Stimulated activated CD4-positive, alpha-beta T cell treated with anti-CD3 and anti-CD28 coated beads, Interleukin-12 subunit alpha, Interleukin-12 subunit beta, amount 100 ng/mL, for 24 hours (primary cell): ENCODE measurements at places on chromosomes 3 and 15.

DNA sequence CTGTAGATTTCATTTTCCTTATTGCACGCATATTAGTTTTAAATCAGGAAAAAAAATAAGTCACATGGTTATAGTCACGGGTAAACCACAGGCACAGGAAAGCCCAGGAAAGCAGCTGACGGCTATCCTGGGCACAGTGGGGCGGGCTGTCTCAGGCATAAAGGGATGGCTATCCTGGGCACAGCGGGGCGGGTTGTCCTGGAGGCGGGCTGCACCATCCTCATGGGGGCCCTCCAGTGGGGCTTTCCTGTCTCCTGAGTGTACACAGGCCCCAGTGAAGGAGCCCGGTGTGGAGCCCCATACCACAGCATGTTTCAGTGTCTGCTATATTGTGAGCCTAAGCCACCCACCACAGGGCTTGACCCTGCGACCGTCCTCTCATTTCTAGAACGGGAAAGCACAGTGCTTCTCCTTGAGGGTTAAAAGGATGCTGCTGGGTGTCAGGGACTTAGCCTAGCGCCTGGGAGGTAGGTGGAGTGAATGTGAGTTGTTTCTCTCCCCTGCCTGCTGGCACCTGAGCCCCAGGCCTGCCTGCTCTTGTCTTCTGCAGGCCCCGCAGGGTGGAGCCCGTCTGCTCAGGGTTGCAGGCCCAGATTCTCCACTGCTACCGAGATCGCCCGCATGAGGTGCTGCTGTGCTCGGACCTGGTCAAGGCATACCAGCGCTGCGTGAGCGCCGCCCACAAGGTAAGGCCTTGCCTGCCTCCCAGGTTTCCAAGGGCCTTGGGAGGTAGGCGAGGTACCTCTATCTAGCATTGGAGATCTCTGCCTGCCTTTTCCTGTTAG lies 25.9 kb upstream of the PLXNA1 start:
- DNase-seq, result no peak

DNA sequence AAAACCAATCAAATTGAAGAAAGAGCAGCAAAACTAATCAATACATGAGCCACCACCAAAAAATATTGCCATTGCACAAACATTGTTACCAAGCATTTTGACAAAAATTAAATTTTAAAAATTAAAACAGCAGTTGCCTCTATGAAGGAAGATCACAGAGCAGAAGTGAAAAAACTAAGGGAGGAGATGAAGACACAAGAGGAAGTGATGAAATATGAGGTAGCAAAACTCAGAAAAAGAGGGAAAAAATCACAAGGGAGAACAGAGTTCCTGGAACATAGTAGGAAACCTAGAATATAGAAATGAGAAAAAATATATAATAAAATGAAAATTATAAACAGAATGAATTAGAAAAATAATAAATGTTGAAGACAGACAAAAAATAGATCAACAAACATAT lies 7.3 kb upstream of the SERPINI2 start:
- DNase-seq, result no peak

DNA sequence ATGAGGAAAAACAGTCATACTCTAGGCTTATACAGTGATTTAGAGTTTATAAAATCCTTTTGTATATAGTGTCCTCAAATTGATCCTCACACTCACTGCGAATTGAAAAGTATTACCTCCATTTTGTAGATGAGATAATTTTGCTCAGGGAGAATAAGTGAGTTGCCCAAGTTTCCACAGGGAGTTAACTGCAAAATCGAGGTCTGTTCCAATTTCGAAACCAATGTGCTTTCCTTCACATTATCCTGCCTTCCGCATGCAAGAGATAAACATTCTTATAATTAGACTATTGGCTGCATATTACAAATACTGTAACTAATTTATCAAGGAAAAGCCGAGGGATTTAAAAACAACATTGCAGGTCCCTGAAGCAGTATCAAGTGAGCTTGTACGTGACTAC lies 667.0 kb downstream of the SQOR start:
- DNase-seq, result no peak

DNA sequence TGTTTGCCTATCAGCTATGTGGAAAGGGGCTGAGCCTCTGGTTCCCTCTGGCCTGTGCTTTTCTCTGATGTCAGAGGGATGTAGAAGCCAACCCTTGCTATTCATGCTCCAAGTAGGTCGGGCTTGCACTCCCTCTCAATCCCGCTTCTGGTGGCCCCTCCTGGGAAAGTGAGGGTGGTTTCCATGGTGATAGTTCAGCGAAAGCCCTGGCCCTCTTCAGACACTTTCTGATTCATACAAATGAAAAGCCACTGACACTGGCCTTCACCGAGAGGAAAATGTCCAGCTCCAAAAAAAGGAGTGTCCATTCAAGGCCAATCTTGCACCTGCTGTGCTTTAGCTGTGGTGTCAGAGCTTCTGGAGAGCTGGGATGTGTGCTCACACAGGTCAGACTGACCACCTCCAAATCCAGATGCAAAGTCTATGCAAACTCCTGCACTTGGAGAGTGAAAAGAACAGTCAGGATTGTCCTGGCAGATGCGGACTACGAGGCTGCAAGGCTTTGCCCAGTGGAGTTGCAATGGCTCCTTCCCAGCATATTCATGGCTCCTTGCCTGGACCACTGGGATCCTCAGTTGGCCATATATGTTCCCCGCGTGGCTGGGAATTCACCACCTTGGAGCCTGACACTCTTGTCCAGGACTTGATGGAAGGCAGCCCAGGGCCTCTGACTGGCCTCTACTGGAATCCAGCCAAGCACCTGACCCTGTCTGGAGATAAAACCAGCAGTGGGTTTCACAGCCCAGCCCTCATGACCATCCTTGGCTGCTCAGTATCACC lies 96.6 kb downstream of the CEMIP start:
- no peak for DNase-seq

DNA sequence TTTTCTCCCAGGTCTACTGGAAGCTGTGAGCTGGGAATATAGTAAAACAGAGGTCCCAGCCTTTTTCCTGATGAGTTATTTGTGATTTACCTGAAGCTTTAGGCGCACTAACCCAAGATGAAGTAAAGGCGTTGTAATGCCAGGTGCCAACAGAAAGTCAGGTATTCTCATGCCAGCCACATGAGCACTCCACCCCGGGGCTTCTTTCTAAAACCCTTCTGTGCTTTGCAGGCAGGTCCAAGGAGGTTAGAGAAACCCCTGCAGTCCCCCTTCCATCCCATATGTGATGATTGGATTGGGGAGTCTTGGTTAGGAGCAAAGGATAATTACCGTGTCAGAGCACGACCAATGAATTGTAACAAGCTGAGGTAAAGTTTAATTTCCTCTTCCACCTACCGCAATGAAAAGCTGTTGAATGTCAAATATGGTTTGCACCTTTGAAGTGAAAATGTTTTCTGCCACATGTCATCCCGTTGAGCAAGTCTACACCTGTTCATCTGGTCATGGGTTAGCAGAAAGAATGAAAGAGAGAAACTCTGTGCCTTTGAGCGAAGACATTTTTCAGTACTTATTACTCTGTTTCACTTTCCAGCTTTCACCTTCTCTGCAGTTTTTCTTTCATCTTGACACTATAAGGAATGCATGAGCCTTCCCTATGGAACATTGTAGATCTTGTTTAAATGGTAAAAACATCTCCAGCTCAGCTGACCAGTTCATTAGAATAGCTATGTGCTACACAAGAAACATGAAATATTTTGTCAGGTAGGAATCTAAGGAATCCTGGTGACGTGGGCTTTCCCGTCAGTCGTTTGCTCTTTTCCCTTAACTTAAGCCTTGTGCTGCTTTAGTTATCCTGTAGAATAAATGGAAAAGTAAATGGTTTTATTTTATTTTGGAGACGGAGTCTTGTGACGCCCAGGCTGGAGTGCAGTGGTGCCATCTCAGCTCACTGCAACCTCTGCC lies 204.6 kb upstream of the IL12A start:
- no peak for DNase-seq
